8988T (cell line): ENCODE measurements at places on chromosomes 7 and 10.

DNA sequence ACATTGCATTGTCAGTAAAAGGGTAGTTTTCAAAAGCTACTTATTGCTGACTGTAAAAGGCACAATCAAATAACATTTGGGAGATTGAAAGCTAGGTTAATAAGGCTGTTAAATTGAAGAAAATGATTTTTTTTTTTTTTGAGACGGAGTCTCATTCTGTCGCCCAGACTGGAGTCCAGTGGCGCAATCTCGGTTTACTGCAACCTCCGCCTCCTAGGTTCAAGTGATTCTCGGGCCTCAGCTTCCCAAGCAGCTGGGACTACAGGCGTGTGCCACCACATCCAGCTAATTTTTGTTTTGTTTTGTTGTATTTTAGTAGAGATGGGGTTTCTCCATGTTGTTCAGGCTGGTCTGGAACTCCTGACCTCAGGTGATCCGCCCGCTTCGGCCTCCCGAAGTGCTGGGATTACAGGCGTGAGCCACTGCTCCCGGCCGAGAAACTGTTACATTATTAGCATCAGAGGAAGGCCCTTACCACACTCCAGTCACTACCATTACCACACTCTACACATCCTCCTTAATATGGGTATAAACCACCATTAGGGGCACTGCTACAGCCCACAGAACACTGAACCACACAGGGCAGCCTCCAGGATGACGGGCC, 1.0 kb downstream of the CYP51A1 start:
- no peak for DNase-seq

DNA sequence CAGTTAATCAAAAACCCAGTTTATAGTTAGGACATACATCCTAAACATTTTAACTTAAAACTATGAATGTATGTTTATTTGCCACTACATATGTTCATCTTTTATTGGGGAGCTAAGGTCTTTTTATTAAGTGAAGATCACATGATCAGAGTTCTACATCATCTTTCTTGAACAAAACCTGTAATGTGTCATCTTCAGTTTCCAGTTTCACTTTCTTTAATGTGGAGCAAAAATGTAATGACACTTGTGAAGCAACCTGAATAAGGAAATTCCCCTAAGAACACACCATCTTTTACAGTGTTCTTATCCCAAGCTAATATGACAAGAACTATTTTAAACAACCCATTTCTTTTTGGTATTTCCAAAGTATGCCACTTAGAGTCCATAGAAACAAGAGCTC, 166.7 kb upstream of the BET1 start:
- no peak for DNase-seq

- peak; percentile 88 for DNase-seq
Measured at GRCh38 chr10:101050208-101051069, 11.3 kb upstream of the KAZALD1 start.

DNA sequence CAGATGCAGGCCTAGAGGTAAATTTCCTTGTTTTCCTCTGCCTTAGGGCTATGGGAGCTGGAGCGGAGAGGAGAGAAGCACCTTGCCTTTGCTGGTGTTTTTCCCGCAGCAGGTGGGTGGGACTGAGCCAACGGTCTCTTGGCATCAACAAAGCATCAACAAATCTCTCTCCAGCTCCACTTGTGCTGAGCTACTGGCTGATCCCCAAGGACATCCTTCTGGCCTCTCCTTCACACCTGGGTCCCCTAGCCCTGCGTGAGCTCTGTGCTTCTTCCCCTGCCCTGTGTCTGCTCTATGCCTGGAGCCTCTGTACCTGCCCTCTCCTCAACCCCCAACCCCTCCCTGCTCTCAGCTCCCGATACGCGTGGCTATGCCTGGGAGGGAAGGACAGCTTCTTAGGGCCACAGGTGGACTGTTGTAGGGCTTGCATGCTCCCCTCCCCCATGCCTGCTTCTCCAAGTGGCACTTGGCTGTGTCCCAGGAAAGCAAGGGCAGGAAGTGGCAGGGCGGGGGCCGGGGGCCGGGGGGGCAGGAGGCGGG, 3.2 kb upstream of the CLDN4 start:
- DNase-seq: no peak

- no peak for DNase-seq
Measured at GRCh38 chr7:50560865-50561351, 4.3 kb downstream of the DDC start.

GRCh38 chr7:99631295-99632109, 14.8 kb downstream of the ZSCAN25 start:
- DNase-seq: no peak

DNA sequence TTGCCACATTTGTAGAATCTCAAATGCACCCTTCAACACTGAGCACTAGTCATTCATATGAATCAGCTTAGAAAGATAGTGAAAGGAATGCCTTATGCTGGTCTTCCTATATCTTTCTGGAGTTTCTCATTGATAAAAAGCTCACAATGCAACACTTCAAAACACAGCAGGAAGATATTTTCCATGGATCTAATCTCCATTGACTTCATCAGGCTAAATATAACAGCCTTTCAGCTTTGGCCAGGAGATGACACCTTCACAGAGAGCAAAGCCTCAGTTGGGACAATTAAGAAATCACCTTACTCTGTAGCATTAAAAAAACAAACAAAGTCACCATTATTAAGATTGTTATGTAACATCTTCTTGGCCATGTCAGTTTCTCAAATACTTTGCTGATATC, 6.7 kb downstream of the NRP1 start:
- no peak for DNase-seq

- no peak for DNase-seq
Measured at GRCh38 chr10:78280604-78281003, 246.9 kb downstream of the RPS24 start.

DNA sequence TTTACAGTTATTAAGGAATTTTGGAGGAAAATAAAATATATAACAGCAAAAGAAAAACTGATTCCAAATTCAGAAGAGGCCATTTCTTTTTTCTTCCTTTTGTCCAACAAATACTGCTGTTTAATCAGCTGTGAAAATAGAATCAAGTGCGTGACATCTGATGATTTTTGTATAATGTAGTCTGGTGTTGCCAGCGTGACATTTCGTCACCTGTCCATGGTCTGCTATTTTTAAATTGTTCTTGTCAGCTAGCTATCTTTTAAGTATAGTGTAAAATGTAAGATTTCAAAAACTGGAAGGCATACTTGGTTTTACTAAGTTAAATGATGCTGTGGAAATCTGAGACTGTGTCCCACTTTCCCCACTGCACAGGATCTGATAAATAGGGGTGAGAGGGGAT, 105.9 kb downstream of the CPEB3 start:
- no peak for DNase-seq

- DNase-seq: no peak
Measured at GRCh38 chr10:119500821-119501220, 41.7 kb downstream of the RGS10 start.

GRCh38 chr10:114753126-114753525, 68.5 kb upstream of the FHIP2A start:
- no peak for DNase-seq

DNA sequence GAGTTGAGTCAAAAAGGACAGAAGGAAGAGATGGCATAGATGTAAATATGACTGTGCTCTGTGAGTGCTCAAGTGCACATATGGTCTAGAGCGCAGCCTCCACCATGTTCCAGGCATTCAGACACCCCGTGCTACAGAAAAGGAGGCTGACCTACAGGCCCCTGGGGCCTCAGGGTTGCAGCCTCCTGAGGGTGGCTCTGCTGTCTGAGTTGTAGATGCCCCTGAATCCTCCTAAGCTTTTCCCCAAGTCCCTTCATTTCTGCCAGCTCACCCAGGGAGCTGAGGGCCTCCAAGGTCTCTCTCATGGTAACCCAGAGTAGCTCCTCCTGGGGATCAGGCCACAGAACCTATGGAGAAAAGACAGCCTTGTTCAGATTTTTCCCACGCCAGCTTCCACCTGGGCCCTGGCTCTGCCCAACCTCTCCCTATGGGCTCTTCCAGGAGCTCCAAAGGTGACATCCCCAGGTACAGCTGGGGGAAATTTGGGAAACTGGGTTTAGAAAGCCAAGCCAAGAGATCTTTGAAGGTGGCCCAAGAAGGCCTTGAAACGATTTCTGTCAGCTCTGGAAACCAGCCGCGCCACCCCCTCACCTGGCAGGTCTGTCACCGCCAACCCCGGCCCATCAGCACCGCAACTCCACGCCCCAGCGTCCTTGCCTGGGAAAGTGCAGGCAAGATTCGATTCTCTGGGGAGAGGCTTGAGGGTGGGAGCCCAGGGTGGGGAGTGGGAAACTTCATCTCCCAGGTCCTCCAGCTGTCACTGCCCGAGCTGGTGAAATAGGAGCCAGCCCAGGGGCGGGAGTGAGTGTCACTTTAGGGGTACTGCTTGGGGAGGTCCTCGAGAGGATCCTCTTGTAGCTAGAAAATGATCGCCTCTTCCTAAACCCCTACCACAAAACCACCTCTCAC, 2.4 kb downstream of the ZNF467 start:
- DNase-seq: no peak

- no peak for DNase-seq
Measured at GRCh38 chr10:83908506-83908905, 230.8 kb upstream of the GHITM start.

- no peak for DNase-seq
Measured at GRCh38 chr7:47310020-47310419, 271.9 kb downstream of the TNS3 start.

DNA sequence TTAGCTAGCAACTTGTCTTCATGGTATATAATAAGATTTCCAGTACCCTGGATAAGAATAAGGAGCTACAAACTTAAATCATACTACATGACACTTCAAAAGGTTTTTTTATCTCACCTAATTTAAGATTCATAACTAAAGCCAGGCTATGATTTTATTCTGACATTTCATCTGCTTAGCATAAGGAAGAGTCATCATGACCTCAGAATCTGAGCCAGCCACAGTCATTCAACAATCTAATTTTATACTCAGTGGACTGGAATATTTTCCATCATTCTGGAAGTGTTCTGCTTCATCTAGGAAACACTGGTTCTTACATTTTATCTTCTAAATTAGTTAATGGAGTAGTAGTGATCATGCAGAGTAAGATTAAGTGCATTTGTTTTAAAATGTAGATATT, 102.1 kb upstream of the KCND2 start:
- DNase-seq: no peak

DNA sequence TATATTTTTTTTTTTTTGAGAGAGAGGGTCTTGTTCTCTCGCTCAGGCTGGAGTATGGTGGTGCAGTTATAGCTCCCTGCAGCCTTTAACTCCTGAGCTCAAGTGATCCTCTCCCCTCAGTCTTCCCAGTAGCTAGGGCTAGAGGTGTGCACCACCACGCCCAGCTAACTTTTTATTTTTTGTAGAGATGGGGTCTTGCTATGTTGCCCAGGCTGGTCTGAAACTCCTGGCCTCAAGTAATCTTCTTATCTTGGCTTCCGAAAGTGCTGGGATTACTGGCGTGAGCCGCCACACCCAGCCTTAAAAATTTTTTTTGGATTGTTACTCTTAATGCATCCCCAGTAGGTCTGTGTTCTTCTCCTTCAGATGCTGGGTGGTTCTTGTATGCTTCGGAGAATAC, 4.2 kb downstream of the UBTD1 start:
- no peak for DNase-seq

GRCh38 chr7:94178230-94178629, 174.1 kb upstream of the BET1 start:
- no peak for DNase-seq

DNA sequence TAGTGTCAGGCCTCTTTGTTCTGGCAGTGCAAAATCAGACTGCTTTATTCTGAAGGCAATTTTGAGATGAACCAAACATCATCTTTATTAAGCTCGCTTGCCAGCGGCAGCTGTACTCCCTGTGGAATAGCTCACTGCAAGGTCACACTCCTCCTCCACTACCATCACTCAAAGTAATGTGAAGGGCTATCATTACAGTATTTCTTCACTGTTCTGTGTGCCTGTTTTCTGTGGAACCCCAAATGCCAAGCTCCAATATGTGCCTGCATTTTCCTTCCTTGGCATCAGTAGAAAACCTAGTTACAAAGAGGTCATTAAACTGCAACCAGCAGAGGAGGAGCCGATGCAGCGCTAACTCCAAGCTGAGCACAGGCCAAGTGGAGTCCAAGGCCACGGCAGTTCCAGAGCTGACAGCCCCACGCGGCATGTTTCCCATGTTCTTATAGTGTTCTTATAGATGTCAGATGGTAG, 21.4 kb downstream of the BCCIP start:
- no peak for DNase-seq

- no peak for DNase-seq
Measured at GRCh38 chr7:106038289-106038688, 73.8 kb downstream of the SYPL1 start.

DNA sequence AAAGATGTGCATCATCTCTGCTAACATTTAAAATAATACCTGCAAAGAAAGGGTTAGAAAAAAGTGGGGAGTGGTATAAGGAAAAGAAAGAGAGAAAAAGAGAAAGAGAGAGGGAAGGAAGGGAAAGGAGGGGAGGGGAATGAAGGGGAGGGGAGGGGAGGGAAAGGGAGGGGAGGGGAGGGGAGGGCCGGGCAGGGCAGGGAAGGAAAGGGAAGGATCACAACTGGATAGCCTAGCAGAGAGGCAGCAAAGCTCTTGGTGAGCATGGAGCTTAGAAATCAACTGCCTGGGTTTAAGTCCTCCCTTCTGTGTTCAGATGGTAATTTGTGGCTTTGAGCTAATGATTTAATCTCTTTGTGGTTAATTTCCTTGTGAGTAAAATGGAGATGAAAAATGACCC, 5.4 kb upstream of the FAM237B start:
- DNase-seq: no peak

DNA sequence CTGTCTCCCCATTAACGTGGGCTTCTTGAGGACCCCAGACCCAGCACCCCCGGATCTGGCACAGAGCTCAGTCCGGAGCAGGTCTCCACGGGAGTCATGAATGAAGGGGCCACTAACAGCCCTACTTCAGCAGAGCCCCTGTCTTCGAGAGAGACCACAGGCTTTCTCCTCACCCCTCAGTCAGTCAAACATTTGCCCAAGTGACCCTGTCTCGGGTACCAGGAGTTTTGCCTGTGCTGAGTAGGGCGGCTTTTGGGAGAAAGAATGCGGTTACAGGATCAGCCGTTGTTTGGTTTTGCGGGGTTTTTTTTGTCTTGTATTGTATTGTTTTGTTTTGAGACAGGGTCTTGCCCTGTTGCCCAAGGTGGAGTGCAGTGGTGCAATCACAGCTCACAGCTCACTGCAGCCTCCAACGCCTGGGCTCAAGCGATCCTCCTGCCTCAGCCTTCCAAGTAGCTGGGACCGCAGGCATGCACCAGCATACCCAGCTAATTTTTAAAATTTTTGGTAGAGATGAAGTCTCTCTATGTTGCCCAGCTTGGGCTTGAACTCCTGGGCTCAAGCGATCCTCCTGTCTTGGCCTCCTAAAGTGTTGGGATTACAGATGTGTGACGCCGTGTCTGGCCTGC, 16.5 kb downstream of the ADAP1 start:
- DNase-seq: no peak

DNA sequence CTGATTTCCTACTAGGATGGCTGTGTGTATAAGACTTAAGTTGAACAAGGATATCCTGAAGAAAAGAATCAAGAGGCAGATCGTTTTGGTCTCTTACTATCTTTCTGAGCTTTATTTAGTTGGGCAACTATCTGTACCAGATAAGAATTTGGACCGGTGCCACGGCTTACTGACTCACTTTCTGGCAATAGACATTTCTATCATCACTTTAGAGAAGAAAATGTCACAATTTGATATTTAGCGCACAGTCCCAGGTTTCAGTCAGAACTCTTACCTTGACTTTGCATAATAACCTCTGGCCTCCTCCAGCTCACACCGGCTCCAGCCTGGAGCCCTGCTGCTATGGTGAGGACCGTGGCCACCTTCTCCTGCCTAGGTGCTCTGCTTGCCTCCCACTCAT, 218.2 kb upstream of the MDFIC start:
- no peak for DNase-seq
